CD4-positive, alpha-beta memory T cell (primary cell): ENCODE measurements at places on chromosomes 11 and 22. TPM values are rescaled to one million over a fixed set of nuclear protein-coding genes. Genes with fewer than 3 reads are reported as not detected.

Gene PDE2A
- total RNA-seq, result 1.7 TPM

GRCh38 chr11:107783121-107783520, 71.3 kb upstream of the SLN start:
- no peak for DNase-seq

DNA sequence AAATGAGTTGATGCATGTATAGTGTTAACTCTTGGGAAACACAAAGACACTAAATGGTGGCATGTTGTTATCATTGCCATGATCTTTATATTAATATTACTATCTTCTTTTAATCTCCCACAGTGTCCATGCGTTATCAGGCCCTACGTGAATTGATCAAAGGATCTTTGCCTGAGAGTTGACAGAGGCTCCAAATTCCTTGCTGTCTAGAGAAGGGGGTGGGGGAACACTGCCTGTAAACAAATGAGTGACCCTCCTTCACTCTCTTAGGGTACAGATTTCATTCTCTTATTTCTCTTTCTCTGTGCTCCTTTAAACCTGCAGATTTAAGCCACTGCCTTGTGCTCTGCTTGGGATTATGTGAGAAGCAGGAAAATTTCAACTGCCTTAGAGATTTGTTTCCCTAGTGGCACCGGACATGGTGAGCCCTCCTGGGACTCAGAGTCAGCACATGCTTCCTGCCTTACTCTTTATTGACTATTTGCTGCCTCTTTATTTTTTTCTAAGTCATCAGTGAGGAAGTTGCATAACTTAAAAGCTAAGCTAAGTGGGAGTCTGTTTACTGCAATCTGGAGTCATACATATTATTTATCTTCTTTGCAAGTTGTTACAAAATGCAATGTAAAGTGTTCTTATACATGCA, 122.9 kb downstream of the MAML2 start:
- no peak for DNase-seq

- DNase-seq, result no peak
These were observed 418.6 kb upstream of the LRRC4C start for GRCh38 chr11:41878095-41878494.

- DNase-seq, result peak; percentile 78
These were observed 5.0 kb downstream of the IGSF22 start for GRCh38 chr11:18720808-18721560.

Gene ADAMTS15
- total RNA-seq, result not detected

Gene C11orf54
- total RNA-seq, result 31.2 TPM

DNA sequence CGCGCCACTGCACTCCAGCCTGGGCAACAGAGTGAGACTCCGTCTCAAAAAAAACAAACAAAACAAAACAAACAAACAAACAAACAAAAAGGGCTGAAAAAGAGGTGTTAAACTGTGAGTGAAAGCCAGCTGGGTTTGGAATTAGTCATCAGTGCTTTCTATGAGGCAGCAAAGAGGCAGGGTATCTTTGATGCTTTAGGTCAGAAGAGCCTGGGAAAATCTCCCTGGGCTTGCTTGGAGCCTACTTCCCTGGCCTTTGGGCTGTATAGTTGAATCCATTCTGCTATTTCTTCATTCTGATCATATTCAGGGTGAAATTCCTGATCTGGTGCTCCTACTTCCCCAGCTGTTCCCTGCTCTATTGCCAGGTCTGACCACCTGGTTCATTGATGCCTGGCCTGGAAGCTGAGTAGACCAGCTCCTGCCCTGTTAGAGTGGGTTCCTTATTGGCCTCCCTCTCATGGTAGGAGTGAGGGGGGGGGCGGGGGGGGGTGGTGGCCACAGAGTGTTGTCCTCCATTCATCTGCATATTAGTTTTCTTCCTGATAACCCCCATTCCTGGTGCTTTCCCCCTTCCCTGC, 65.6 kb downstream of the INSC start:
- no peak for DNase-seq

Gene OR8J1
- total RNA-seq, result not detected

DNA sequence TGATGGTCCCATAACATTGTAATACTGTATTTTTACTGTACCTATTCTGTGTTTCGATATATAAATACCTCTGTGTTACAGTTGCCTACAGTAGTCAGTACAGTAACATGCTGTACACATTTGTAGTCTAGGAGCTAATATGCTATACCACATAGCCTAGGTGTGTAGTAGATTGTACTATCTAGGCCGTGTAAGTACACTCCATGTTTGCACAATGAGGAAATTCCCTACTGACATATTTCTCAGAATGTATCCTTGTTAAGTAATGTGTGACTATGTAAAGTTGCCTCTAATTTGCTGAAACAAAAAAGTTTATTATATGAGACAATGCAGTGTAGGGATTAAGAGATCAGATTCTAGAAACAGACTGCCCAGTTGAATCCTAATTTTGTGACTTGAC, 21.3 kb downstream of the CAPRIN1 start:
- no peak for DNase-seq
